Activated T-helper 17 cell treated with anti-CD3 and anti-CD28 coated beads, Interleukin-2, amount 50 U/mL, for 72 hours (primary cell): ENCODE measurements at places on chromosomes 11 and 22. TPM values are rescaled to one million over a fixed set of nuclear protein-coding genes. Genes with fewer than 3 reads are reported as not detected.

CELSR1 gene
- 0.48 TPM for total RNA-seq

LRRC4C gene
- not detected for total RNA-seq

TMEM45B gene
- total RNA-seq = 2.4 TPM

MS4A3 gene
- not detected for total RNA-seq

SHISAL1 gene
- total RNA-seq = not detected

AIFM3 gene
- not detected for total RNA-seq

TMPRSS4 gene
- total RNA-seq = not detected

CARD10 gene
- total RNA-seq = not detected

SLC25A18 gene
- not detected for total RNA-seq

STK33 gene
- total RNA-seq = 1.0 TPM

PANX3 gene
- not detected for total RNA-seq

OR52A1 gene
- total RNA-seq = 0.03 TPM

IGLL1 gene
- not detected for total RNA-seq

KDM4E gene
- total RNA-seq = not detected

DNA sequence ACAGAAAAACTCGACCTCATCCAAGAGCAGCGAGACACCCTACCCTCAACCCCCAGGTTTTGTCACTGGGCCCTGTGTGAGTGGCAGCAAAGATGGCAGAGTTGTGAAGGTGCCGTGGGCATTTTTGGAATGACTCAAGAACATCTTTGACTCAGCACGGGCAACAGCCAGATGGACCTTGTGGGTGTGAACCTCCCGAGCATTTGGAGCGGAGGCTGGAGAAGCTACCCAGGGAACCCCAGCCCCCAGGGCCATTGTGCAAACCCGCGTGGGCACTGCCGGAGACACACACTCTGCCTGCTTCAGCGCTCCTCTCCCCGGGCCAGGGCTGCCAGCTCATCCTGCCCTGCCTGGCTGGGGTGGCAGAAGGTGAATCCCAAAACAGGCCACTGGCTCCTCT lies 66.1 kb downstream of the PANX1 start:
- no peak for ATAC-seq

DNA sequence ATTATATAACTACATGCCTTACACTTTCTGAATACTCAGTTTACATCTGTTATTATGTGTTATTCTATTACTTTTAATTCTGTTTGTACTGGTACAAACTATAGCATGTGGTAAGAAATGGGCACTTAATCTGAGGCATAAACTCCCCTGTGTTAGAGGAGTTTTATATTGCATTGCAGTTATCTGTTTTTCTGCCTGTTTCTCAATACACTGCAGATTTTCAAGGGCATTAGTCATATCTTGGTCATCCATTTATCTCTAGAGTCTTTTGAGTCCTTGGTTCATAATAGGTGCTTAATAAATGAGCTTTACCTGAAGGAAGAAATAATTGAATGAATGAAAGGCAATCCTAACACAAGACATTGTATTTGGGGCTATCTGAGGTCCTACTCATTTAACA lies 182.9 kb upstream of the CTSC start:
- no peak for ATAC-seq

DNA sequence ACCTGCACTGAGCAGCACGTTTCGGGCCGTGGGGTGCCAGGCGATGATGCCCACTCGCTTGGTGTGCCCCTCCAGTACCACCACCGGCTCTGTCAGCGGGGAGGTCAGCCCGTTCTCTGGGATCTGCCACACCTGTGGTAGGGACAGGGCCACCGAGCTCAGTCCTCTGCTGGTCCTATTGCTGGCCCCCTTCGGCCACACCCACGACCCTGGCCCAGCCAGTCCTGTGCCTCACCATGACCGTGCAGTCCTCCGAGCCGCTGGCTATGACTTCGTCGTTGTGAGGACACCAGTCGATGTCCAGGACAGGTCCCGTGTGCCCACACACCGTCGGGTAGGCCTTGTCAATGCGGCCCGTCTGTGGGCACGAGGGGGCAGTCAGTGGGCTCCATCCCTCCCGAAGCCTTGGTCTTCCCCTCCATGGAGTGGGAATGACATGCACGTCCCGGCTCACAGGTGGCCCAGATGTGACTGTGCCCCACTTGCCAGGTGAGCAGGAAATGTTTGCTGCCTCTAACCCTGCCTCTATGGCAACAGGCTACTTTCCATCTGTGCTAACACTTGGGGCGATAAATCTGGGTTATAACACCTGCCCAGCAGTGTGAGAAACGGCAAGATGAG lies 1.4 kb downstream of the CORO1B start:
- ATAC-seq = no peak

GRCh38 chr22:27134315-27134701 lies 476.9 kb downstream of the MIAT start:
- ATAC-seq = peak; percentile 66

- ATAC-seq = no peak
These were observed 14.3 kb downstream of the GDPD4 start for GRCh38 chr11:77287136-77287535.

- no peak for ATAC-seq
These were observed 225.5 kb upstream of the CCDC90B start for GRCh38 chr11:83511646-83512045.

DNA sequence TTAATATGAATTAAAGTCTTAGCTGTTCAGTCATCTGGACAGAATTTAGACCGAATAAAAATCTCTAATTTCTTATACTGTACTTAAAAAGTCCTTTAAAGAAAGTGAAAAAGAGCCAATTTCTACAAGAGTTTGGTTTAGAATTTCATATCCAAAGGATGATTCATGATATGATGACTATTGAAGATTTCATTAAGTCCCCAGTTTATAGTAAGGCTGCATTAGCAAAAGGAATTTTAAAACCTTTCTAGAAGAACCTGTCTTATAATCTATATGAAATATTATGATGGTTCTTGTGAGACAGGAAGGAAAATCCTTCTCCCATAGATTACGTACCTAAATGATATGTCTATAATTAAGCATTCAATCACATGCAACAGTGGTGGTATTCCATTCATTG lies 34.8 kb downstream of the TSG101 start:
- no peak for ATAC-seq

DNA sequence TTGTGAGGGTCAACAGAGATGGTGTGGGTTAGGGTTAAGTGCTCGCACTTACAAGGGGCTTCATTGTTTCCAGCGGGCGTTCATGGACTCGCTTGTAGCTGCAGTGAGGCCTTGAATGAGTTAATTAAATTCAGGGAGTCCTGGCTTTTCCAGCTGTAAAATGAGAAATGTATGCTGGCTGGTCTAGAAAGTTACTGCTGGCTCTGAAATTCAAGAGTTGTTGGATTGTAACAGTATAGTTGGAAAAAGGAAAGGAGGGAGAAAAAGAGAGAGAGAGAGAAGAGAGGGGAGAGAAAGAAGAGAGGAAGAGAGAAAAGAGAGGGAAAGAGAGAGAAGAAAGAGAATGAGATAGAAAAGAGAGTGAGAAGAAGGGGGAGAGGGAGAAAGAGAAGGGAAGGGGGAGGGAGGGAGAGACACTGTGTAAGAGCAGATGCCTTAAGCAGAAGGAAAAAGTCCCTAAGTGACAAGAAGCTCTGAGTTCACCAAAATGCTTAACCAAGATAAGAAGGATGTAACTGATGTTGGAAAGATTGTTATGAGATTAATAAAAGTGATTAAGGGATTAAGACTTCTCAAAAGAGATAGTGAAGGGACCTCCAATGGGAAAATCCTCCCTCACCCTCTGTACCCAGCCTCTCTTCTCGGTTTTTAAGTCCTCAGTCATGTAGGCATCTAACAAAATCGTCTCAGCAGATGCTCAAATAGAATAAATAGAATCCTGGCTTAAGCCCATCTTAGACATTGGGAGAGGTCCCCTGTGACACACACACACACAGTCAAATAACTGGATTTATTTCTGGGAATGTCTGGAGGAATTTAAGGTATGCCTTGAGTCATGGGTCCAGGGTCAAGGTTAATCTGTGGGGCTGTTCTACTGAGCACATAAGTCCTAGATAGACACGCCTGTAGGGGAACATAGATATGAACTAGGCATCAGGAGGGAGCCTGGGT lies 477.9 kb downstream of the MIAT start:
- no peak for ATAC-seq

- ATAC-seq = no peak
These were observed 535 bp downstream of the TRABD start for GRCh38 chr22:50186181-50186714.

DNA sequence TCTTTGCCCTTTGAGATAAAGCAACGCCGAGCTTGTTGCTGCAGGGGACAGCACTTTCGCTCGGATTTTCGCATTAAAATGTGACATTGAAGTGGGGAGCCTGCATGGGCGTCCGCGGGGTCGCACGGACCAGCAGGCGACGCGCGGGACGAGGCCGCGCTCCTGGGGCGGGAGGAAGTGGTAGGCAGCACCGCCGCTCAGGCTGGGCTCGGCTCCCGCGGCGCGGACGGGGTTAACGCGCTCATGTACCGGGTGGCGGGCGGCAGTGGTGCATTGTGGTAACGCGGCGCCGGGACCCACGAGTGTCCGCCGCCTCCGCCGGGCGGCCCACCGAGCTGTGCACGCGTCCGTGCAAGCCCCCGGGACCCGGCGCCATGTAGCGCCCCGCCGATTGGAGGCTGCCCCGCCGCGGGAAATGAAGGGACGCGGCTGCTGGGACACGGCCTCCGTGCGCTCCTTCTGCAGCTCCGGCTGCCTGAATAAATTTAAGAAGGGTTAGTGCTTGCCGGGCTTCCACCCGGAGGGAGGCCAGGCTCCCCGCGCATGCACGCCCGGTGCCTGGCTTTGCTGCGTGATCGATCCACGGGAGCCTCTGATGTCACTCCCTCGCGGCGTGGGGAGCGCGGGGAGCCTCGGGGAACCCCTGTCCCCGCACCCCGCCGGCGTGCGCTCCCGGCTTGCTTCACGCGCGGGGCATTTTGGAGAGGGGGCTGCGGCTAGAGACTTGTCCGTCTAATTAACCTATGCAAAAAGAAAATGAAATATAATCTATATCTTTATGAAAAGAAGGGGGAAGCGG lies 127.7 kb downstream of the OSBP2 start:
- ATAC-seq = no peak

GRCh38 chr11:60890696-60891095 lies 15.7 kb downstream of the PRPF19 start:
- no peak for ATAC-seq

GRCh38 chr11:2570841-2571597 lies 126.2 kb downstream of the KCNQ1 start:
- no peak for ATAC-seq

DNA sequence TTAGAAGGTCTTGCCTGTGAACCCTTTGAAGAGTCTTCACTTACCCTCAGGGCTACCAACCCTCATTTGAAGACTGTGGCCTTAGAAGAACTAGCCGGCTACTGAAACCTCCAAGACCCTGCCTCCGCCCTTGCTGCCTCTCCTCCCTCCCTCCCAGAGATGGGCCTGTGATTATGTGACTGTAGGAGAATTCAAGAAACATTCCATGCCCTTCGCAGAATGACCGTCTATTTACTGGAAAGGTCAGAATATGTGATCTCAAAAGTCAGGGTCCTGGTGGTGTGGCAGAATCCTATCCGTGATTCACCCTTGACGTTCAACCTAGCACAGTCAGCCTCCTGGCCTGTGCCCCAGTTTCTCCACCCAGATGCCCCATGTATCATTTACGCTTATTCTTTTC lies 109.6 kb downstream of the CTNND1 start:
- no peak for ATAC-seq

DNA sequence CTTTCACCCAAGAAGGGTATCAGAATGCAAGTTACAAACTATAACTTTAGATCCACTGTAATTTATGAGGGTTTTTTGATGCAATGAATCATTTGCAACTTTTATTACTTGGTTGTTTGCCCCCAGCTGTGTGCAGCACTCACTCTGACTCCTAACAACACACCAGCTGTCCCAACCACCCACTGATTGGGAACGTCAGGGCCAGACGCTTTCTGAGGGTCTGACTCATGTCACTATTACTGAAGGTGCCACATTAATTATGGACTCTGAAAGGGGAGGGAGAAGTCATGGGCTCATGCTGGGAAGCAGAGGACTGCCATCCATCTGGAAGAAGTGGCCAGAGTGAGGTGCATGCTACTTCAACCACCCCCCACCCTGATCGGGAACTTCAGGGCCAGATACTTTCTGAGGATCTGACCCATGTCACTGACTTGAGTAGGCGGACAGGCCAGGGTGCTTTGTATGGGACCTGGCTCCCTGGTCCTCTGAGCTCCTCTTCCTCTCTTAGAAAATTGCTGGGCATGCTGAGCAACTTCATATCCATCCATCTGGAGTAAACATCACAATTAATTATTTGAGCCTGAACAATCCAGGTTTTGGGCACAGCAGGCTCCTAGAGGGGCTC lies 44.9 kb upstream of the DRD2 start:
- no peak for ATAC-seq

DNA sequence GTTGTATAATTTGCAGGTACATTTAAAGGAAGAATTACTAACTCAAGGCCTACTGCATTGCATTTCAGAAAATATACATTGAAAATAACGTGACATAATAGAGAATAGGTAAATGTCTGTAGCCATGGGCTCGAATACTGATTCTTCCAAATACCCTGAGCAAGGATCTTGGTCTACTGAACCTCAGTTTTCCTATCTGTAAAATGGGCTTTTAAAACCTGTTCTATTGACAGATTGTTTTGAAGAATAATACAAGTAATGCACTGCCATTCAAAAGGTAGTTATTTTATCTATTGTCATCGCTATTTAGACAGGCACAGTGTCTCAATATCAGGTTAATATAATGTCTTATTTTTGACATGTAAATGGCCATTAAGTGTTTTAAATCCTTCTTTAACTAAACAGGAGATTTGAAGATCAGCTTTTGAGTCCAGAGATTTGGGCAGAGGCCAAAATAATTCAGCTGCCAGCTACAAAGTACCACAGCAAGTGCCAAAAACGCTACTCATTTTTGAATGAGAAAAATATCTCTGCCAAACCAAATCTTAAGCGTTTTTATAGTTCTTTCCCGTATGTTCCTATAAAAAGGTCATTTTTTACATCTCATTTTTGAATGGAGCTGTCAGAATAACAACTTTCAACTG lies 56.7 kb downstream of the CTSC start:
- ATAC-seq = no peak

GRCh38 chr11:57496109-57496820 lies 19.2 kb downstream of the SLC43A1 start:
- no peak for ATAC-seq

DNA sequence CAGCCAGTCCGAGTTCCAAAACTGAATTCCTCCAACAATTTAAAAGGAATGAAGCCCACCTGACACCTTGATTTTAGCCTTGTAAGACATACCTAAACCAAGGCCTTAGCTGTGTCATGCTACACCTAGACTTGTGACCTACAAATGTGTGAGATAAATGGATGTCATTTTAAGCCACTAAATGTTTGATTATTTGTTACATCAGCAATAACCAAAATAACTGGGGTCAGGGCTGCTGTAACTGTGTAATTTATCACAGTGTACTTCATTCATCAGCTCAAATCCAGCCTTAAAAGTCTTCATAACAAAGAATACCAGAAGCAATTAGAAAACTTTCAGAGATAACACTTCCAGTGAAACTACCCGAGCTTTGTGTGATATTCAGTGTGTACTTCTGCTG lies 673.0 kb upstream of the ANO3 start:
- ATAC-seq = no peak

- ATAC-seq = no peak
These were observed 354.0 kb upstream of the API5 start for GRCh38 chr11:42957831-42958230.
